ENCODE measurements at places on chromosomes 5 and 9.

DNA sequence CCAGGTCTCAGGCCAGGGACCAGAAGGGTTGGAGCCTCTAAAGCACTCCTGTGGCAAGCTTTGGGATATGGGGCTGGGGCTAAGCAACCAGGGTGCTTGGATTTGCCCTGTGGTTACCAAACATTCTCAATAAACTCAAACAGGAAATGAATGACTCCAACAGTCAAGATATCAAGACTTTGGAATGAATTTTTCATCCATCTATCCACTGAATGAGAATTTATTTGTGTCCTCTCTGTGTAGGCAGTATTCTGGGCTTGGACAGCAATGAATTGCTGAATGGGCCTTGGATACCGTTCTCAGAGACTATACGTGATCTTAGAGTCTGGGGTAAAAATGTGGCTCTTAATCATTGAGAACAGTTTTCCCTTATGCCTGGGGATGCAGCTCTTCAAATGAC is 212.5 kb downstream of the DAB2IP start:
- DNase-seq = no peak

GRCh38 chr9:73151653-73152542 is at the start of gene ANXA1:
Gene ANXA1 (plus strand): TSS chr9:73151865. CDS start chr9:73158536, 6,671 bp downstream.
- peak; percentile 59 for DNase-seq

DNA sequence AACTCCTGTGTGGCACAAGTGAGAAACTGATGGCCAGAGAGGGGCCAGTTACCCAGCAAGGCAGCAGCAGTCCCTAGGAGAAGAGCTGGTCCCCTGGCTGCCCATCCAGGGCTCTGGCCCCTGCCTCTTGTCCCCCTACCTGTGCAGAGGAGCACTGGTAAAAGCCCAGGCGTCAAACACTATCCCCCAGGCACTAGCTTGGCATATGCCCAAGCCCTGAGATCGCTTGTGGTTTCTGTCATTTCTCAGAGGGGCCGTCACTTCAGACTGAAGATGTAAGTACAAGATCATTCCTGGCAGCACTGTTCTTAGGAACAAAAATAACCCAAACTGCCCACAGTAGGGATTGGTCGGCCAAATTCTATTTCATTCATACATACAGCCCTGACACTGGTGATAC is 53.9 kb downstream of the COL15A1 start:
- DNase-seq = peak; percentile 65

- DNase-seq = no peak
These were observed 5.8 kb upstream of the JAK2 start for GRCh38 chr9:4979239-4979638.

DNA sequence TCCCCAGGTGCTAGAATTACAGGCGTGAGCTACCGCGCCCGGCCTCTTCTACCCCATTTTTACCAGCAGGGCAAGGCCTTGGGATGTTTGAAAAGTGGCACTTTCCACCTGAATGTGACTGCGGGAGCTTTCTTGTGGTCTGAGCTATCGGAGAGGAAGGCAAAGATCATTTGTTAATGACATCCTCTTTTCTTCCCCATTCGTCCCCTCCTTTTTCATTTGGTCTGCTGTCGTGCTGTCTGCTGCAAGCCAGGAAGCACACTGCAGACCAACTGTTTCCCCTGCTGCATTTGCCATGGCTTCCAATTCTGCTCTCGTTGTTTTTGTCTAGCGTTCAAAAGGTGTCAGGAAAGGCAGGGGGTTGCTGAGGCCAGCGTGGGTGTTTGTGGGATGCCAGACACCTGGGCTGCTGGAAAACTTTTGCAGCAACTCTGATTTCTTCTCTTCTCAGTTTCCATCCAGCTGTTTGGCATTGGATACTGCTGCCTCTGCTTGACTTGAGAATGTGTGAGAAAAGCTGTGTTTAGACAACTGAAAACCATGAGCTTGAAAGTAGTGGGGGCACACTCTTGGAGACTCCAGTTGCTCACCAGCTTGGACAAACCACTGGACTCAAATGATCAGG is 196.4 kb upstream of the MSX2 start:
- no peak for DNase-seq

DNA sequence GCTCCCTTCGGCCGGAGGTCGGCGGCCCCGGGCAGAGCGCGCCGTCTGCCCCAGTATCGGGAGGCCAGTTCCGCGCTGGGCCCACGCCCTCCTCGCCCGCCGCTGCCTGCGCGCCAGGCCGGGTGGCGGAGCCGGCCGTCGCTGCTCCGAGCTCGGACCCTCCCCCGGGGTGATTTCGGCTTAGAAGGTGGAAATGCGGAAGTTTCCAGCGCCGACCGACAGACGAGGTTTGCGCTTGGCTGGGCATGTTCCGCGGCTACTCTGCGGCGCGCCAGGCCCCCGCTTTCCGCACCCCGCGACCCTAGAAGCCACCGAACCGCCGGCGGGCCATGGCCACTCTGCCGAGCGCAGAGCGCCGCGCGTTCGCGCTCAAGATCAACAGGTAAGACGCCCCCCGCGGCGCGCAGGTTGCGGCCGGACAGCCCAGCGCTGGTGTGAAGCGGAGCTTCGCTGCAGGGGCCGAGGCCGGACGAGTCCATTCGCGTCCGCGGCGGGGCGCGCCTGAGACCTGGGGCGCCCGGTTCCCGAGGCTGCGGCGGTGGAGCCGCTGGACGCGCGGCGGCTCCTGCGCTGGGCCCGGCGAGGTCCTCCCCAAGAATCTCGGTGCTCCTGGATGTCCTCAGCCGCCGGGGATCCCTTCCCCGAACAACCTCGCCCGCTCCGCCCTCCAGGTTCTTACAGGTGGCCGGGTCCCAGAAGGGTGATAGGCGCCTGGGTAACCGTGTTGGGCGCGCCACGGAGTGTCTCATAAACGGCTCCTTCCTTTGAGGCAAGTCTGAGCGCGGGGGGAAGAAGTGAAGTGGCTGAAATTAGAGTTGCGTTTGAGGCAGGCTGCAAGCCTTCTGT is at the start of gene DOCK8:
Gene DOCK8, plus strand, starts transcription at position 218 of the 846 bp plus-strand sequence. Its CDS starts 112 bp downstream, at position 330.
- DNase-seq = no peak

DNA sequence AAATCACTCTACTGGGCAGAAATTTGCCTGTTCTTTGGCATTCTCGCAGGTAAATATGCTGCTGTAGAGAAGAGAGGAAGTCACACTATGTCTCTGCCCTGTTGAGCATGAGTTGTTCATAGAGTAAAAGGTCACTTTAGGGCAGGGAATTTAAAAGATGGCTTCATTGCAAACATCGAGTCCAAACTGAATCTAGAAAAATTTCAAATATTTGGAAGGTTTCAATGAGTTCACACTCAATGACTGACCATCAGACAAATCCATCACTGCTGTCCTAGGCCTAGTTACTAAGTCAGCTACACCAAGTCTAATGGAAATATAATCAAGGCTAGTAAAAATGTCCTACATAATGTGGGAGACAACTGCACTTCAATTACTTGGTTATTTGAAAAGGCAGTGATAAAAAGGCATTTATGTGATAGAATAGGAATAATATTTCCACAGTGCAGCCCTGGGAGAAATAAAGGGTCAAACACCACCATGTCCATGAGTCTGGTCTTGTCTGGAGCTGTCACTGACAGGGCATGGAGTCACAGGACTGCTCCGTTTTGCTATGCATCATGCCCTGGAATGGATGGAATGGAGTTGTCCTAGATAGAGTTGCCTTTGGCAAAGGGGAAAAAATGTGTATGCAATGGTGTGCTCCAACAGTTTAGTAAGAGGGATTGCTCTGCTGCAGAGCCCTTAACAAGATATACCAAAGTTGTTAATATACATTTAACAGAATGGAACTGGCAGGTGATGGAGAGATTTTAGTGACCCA is 218.5 kb upstream of the DAPK1 start:
- DNase-seq = no peak

- DNase-seq = no peak
These were observed 63.2 kb downstream of the PAM start for GRCh38 chr5:102818345-102818744.

DNA sequence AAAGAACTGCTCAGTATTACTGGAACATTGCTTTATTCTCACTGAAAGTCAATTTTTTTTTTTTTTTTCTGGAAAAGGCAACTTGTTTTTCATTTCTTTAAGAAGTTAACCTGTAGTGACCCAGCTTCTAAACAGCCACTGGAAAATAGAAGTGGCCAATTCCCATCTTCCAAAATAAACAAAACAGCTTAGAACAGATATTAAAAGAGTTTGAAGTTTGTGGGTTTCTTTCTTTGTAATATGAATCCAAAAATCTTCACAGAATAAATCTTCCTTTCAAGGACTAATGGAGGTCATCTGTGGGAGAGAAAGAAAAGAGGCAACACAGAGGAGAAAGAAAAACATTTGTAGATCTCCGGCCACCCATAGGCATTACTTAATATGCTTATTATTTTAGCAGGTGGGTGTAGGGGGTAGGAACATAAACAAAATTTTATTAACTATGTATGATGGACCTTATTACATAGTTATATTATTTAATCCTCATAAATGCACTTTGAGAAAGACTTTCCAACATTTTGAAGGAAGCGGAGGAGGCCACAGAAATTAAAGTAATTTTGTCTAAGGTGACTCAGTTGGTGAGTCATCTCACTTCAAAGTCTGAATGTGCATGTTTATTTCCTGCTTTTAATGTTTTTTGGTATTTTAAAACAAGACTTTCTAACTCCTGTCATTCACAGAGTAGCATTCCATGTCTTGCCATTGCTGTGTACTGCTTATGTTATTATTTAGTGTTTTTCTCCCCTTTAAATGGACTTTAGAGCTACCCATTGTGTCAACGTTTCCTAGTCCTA is 1791.8 kb upstream of the WWC1 start:
- no peak for DNase-seq

DNA sequence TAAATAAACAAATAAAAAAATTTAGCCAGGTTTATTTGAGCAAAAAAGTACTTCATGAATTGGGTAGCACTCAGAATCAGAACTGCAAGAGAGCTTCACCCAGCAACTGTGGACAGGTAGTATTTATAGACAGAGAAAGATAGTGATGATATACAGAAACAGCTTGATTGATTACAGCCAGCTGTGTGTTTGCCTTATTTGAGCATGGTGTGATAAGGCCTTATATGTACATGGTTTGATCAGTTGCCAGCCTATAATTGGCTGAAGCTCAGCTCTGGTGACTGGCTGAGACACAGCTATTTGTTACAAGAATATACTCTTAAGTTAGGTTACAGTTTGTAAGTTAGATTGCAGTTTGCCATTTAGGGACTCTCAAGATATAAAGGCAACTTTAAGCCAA is 34.3 kb upstream of the ARL15 start:
- DNase-seq = no peak

- DNase-seq = no peak
These were observed 41.5 kb upstream of the KCNV2 start for GRCh38 chr9:2675834-2676233.

- peak; percentile 97 for DNase-seq
These were observed 283.1 kb downstream of the ADAMTS6 start for GRCh38 chr5:65198456-65199120.

DNA sequence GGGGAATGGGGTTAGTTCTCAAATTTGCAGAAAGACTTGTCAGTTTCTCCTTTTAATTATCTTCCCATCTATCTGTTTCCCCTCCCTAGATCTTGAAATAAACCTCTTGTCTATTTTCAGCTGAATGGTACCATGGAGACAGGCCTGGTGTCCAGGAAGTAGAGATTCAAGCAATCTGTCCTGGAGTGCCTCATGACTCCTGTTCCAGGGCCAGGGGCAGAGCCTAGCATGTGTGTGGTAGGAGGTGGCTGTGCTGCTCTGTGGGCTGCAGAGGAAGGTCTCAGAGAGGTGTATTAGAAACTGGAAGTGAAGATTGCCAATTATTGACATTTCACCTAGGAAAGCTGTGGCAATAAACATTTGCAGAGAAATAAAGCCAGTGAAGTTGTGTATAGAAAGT is 175.8 kb upstream of the ATP10B start:
- no peak for DNase-seq

DNA sequence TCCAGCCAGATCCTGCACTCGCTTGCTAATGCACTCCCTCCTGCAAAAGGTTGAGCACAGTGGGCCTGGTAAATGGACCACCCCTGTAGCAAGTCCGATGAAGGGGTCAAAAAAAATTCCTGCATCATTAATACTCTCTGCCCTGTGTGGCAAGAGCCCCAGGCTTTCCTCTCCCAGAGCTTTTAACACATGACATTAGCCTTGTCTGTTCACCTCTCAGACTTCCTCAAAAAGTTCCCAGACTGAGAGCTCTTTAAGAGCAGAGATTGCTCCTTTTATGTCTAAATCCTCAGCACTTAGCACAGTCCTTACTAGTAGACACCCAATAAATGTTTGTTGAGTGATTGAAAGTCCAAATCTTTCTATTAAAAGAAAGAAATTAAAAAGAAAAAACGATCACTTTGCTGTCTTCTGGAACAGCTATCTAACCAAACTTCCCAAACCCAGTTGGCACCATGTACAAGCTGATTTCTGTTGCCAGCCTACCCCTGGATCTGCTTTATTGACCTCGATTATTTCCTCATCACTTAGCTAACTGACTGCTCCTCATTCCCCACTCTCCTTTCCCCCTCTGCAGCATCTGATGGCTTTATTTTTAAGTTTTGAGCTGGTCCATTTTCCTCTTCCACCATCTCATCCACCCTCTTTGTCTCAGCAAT is 209.8 kb downstream of the ENC1 start:
- no peak for DNase-seq

DNA sequence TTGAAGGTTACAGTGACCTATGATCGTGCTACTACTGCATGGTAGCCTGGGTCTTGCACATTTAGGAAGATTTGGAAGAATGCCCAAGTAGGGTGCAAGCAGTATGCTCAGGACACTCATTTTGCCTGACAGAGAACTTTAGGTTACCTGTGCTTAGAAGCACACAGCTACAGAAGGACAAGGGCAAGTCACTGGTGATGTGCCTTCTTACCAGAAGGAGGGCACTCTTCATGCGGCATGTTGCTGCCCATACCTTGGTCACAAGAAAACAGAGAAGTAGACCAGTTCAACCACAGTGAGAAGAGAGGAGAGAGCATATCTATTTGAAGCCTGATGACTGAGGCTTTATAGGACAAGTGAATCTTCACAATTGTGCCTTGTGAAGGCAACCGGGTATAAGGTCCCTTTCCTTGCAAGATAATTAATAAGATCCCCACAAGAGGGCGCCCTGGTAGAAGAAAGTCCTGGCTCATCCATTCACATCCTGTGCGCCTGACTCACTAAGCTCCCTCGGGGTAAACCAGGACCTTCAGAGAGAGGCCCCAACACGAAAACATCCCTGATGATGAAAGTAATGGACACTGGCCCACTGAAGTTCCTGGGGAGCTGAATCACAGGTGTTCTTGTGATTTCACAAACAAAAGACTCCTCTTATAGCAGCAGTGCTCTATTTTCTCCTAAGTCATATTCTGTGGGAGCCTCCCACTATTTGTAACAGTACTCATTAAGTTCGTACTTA is 38.1 kb upstream of the STARD4 start:
- DNase-seq = peak; percentile 96

DNA sequence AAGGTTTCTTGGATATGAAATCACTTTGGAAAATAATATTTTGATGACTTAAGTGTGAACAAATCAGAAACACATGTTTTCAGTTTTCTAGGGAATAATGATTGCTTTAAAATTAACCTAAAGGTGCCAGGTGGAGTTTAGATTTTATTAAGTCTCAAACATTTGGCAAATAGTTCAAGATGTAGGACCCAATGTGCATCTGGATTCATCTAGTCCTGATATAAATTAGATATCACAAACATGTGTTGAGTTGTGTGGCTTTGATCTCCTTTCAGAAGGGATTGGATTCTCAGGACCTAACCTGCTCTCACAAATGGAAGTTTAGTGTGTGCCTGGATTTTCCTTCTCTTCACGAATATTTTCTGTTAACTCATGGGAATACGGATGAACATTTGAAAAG is 291.4 kb upstream of the ISL1 start:
- no peak for DNase-seq

GRCh38 chr5:150428106-150428876 is 15.6 kb upstream of the CD74 start:
- peak; percentile 3 for DNase-seq
